ENCODE measurements at places on chromosomes 1 and 21.
A peak's percentile ranks its signal among the peaks of the same experiment; 100 is the strongest.

DNA sequence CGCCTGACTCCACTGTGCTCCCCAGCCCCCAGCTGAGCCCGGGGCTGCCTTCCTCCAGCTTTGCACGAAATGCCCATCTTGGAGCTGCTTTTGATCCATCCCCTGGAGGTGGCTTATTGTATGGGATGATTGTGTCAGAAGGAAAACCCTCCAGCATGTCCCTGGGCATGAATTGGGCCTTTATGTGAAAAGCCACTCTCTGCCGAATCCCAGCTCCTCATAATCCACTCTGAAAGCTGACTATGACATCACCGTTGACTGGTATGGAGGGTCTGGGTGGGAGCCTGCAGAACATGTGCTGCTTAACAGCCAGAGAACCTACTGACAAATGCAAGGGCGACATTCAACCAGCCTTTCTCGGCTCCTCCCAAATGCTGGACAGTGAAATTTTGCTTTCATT lies 74.6 kb downstream of the NENF start:
- ATAC-seq: no peak

DNA sequence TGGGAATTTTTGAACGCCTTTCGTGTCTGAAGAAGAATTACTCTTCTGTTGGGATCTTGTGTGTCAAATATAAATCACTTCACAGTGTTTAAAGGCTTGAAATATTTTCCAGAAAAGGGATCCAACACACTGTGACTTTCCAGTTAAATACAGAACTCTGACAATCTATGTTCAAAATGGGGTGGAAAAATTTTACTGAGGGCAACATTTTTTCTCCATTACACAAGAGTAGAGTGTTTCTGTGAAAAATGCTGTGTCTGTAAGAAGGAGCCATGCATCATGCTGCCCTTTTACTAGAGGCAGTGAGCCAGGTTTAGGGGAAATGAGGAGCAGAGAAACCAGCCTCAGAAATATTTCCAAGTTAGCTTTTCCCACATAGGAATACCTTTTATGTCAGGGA lies 86.5 kb downstream of the VPS13D start:
- peak; percentile 73 for ATAC-seq

GRCh38 chr1:232764458-232765251 lies 40.6 kb upstream of the MAP10 start:
- peak; percentile 31 for ATAC-seq

DNA sequence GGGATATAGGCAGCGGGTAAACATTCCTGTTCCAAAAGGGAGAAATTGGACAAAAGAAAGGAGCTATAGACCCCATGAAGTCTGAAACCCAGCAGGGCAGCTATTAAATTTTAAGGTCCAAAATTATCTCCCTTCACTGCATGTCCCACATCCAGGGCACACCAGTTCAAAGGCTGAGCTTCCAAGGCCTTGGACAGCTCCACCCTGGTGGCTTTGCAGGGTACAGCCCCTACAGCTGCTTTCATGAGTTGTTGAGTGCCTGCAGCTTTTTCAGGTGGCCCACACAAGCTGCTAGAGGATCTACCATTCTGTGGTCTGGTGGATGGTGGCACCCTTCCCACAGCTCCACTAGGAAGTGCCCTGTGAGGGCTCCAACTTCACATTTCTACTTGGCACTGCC lies 662.5 kb upstream of the PKN2 start:
- ATAC-seq: no peak

- peak; percentile 34 for ATAC-seq
Observed at GRCh38 chr21:18245464-18245967, 883 bp downstream of the CHODL start.

- ATAC-seq: no peak
Observed at GRCh38 chr1:86503406-86504136, 34.8 kb downstream of the CLCA1 start.

DNA sequence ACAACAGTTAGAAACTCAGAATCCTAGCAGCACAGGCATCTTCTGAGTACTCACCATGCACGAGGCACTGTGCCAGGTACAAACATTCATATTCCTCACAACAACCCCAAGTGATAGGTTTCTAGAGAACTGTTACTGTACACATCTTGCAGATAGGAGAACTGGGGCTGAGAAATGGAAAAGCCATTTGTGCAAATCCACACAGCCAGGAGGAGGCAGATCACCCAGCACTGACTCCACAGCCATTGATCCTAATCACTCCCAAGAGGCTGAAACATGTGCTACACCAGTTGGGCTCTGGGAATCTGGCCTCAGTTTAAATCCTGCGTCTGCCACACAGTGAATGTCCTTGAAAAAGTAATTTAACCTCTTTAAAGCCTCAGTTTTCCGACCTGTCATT lies 151.0 kb downstream of the ST6GALNAC5 start:
- no peak for ATAC-seq

DNA sequence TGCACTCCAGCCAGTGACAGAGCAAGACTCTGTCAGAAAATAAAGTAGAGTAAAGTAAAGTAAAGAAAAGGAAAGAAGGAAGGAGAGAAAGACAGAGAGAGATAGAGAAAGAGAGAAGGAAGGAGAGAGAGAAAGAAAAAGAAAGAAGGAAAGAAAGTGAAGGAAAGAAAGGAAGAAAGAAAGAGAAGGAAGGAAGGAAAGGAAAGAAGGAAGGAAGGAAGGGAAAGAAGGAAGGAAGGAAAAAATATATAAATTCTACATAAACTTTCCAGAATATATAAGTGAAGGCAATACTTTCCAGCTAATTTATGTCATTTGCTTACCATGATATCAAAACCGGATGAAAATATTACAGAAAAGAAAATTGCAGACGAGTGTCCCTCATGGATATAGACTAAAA lies 71.7 kb upstream of the GPR52 start:
- no peak for ATAC-seq

GRCh38 chr21:45528981-45529784 lies 13.1 kb downstream of the SLC19A1 start:
- no peak for ATAC-seq

DNA sequence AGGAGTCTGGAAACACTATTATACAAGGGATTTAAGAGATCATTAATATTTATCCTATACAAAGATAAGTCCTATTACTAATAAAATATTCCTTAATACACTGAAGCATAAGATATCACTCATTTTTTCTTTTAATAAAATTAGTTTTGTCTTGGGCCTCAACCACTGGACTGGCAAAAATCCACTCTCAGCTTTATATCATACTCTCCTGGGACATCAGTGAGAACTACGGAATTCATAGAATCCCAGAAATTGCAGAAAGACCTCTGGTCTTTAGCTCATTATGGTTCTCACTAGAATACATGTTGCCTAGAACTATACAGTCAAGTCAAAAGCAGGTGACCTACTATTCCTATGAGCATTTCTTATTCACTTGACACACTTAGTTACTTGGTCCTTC lies 285.0 kb downstream of the LRRC40 start:
- no peak for ATAC-seq

DNA sequence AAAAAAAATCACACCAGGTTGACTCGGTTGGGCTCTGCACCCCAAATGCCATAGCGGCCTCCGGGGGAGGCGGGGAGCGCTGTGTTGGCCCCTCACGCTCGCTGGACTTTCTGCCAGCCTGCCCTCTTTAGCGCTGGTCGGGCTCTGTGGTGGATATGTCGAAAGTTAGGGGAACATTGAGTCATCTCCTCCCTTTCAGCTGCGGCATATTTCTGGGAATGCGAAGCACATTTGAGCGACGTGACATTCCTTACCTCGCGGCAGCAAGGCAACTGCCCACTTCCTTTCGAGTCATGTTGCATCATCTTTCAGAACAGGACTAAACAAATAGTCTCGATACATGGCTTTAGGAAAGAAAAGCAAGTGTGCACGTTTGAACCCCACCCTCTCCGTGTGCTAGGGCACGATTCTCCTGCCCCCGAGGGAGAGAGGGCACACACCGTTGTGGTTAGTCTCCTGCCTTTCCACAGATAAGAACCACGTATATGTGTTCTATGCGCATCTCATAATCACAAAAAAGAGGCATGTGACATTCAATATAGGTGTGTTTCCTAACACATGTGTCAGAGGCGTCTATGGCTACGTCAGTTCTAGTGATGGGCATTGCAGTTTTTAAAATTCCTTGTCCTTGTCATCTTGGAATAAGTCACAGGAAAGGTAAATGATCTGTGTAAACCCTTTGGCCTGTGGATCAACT lies 105.9 kb upstream of the SLC45A1 start:
- peak; percentile 67 for ATAC-seq

All from gastroesophageal sphincter (tissue), 4 donors.